Fibroblast of gingiva (primary cell): ENCODE measurements at places on chromosomes 5 and 9.
A peak's percentile ranks its signal among the peaks of the same experiment; 100 is the strongest.

DNA sequence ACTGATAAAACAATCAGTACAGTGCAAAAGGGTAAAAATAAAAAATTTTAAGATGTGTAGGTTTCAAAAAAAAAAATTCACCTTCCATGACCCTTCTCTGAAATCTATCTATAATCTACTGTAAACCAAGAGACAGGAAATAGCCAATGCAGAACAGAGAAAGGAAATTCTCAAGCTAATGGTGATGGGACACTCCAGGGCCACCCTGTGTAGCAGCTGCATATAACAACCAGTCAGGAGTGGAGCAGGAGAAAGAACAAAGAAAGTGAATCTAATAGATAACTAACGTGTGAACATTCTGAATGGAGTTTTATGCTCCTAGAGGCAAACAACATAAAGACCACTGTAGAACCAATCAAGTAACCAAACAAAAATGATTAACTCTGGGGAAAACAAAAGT, 16.6 kb downstream of the SPTLC1 start:
- no peak for DNase-seq

DNA sequence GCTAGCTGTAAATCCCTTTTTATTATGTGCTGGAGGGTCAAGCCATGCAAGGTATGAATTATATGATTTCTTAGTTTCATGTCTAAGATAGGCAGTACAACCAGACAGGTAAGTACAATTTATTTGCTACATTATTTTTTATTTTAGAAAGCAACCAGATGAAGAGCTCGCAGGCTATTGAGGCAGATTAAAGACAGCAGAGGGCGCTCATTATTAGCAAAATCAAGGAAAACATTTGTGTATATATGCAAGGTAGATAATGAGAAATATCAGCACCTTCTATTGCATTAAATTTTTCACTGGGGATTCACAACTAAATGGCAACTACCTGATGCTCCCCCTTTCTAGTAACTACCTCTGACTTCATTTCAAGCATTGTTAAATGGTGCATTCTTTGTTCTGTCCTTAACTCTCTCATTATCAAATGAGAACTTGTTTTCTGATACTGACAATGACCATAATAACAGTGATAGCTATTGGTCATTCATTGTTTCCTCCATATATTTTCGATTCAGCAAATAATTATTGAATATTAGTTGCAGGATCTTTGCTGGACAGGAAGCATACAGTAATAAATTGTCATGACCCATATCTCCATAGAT, 8.6 kb downstream of the SCGB3A2 start:
- DNase-seq = peak; percentile 19

DNA sequence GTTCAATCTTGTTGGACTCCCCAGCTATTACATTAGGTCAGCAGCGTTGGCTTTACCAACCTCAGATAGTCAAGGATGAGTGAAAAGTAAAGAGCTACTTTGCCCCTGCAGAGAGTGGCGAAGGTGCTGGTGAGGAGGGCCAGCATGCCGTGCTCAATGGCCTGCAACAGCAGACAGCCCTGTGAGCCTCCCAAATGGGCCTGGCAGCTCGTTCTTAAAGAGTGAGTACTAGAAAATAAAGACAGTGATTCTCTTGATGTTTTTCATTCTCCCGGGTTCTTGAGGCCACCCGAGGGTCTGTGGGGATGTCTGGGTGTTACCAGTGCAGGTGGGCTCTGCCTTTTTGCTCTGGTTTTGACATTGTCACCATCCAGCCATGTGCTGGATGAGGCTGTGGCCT, 16.2 kb downstream of the GADD45G start:
- no peak for DNase-seq

DNA sequence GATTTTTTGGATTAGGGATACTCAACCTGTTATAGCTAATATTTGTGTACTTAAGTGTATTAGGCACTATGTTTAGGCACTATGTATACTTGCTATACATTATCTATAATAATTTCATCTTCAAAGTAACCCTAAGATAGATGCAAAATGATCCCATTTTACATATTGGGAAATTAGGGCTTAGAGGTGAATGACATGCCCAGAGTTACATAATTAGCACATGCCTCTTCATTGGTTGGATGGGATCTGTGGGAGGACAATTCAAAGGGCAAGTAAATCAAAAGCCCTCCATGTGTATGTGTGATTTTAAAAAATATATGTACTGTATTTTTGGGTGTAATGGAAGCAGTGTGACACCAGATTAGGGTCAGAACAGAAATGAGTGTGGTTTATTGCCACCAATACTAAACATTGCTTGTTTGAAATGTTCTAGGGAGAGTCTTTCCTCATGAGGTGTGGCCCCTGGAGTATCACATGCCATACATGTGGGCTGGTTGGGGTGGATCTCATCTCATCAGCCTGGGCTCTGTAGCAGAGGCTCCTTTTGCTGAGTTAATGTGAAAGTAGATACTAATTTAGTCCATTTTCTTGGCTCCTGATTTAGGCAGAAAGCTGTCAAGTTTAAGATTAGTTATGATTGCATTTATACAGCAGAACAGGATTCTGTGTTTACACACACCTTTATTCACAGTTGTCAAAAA, 5.5 kb downstream of the C9orf85 start:
- DNase-seq = no peak

DNA sequence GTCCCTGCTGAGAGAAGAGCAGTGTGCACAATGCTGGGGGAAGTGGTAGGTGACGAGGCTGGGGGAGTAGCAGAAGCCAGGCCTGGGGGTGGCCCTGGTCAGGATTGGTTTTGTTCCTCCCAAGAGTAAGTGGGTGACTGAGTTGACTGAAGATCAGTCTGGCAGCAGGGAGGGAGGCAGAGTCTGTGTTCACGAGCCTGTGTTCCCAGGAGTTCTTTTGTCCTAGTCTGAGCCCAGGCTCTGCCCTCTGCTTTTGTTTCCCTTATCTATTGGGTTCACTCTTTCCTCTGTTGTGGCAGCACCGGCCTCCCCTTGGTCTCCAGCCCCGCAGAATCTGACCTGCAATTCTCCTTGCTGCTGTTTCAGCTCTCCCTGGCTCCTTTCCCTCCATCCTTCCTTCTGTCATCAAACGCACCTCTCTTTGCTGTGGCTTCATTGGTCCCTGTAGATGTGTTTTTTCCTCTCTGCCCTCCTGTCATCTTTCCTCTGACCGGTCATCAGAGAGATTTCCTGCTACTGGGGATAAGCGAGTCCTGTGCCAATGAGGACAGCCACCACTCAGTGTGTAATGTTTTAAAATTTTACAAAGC, 607.4 kb downstream of the KIF4B start:
- no peak for DNase-seq

GRCh38 chr5:162025312-162025711, 42.3 kb upstream of the GABRG2 start:
- no peak for DNase-seq

DNA sequence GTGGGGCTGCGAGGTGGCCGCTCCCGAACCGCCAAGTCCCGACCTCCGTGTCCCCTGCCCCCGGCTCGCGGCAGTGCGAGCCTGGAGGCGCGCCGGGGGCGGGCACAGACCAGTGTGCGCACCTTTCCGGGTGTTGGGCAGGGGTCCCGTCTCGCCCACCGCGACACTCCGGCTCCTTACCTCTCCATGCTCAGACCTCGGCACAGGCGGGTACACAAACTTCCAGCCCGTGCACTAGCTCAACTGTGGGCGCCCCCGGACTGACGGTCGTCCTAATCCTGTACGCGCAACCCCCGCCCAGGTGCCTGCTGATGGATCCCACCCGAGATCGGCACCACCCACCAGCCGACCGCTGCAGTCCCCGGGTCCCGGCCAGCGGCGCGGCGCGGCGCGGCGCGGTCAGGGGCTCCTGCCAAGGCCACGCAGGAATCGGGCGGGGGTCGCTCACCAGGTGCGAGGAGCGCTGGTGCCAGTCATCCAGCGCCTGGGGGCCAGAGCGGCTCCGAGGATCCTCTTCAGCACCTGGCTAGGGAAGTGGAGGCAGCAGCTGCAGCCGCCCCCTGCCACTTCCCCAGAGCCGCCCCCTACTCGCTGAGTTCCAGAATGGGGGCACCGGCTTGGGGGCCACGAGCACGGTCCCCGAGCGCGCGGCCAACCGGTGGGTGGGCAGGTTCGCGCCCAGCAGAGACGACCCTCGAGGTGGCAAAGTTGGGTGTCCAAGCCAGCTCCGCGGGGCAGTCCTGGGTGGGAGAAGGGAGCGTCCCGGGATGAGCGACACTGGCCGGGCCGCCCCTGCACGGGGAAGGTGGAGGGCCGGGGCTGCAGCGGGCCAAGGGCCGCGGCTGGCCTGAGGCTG, 511 bp downstream of the SEMA5A start:
- no peak for DNase-seq

GRCh38 chr9:116115761-116116353, 37.7 kb upstream of the PAPPA start:
- DNase-seq = peak; percentile 79

DNA sequence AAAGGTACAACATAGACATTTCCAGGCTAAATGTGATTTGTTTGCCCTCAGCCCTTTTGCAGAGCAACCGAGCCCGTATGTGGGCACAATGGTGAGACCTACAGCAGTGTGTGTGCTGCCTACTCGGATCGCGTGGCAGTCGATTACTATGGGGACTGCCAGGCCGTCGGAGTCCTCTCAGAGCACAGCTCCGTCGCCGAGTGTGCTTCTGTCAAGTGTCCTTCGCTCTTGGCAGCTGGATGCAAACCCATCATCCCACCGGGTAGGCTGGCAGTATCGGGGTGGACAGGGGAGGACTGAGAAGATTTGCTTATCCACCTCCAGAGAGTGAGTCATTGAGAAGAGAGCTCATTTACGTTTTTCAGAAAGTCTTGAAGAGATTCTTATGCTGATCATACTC, 17.8 kb upstream of the GLIPR2 start:
- no peak for DNase-seq

DNA sequence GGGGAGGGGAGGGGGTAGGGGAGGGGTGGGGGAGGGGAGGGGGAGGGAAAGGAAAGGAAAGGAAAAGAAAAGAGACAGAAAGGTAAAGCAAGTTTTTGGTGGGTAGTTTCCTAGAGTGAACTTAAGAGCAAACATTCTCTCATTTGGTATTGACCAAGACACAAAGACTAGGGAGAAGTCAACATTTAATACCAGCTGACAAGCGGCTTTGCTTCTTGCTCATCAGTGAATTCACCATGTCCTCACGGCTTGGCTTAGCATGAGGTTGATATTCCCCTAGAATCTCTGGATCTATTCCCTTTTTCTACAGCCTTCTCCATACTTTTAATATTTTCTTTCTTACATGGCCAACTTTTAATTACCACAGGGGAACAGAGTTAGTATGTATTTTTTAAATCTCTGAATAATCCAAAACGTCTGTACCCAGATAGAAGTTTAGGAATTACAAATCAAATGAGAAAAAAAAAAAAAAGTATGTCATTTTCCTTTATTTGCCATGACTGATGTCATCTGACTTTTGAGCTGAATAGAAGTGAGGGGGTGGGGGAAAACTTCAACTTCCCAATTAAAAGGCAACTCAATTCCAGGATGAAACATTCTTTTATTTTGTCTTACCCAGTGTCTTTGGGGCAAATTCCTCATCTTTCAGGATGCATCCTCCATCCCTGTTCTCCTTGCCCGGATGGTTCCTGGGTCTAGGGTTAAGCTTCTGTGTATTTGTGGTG, 40.1 kb upstream of the GLIS3 start:
- DNase-seq = peak; percentile 29

DNA sequence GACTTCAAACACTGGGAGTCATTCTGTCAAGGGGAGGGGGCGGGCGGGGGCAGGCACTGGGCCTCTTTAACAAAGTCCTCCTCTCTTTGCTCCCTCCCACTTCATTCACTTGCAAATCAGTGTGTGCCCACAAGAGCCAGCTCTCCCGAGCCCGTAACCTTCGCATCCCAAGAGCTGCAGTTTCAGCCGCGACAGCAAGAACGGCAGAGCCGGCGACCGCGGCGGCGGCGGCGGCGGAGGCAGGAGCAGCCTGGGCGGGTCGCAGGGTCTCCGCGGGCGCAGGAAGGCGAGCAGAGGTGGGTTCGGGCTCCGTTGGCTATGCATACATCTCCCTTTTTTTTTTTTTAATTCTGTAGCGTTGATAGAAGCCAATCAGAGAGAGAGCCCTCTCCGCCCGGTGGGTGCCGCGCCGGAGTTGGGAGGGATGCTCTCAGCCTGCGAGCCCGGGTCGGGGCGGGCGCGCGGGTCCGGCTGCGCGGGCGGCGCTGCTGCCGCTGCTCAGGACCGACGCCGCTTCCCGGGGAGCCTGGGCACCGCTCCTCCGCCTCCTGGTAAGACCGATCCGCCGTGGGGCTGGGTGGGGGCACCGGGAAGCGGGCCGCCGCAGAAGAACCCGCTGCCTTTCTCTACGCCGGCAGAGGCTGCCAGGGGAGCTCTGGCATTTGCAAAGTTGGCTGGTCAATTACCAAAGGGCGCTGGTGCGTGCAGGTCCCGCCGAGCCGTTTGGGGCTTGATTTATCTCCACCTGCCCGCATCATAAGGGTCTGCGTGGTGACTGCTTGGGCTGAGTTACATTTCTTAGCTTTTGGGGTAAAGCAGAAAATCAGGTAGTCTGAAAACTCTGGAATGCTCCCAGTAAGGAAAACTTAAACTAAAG, at the start of gene CDH6:
CDH6 (plus strand) TSS at position 96 of the 877 bp plus-strand sequence. CDS start 73,788 bp downstream, outside the sequence.
- DNase-seq = peak; percentile 23

GRCh38 chr5:172659909-172660628, 19.0 kb downstream of the NEURL1B start:
- DNase-seq = peak; percentile 45

GRCh38 chr9:135226369-135227050, 139.0 kb downstream of the OLFM1 start:
- no peak for DNase-seq

DNA sequence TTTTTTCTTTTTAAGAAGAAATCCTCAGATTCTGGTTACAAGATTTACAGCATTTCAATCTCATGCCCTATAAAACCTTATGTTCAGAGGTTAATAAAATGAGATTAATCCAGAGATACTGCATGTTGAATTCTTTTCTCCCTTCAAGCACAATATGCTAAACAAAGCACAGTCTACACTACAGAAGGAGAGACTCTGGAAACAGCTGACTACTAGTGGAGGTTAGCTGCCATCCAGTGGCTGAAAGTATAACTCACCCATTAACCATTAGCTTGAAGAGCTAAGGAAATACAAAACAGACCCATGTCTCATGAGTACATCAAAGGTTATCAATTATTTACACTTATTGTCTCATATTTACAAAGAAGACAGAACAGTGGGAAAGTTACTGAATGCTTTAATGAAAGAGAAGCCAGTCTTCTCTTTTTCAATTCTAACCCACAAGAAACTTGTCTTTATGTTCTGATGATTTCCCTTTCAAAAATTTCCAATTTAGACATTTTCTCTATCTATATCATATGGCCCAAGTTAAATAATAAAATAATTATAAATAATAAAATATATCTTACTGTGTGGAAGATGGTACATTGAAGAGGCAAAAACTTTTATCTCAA, 12.7 kb upstream of the DNAH5 start:
- peak; percentile 42 for DNase-seq

- DNase-seq = no peak
These were observed 240.4 kb upstream of the RAI14 start for GRCh38 chr5:34415559-34416198.

- DNase-seq = peak; percentile 45
These were observed 59.4 kb downstream of the DAP start for GRCh38 chr5:10701567-10702039.

- no peak for DNase-seq
These were observed 1.0 kb upstream of the RASGRF2 start for GRCh38 chr5:80959138-80959537.

- DNase-seq = peak; percentile 30
These were observed 233.4 kb downstream of the DENND1A start for GRCh38 chr9:123696476-123696875.
